Stimulated activated CD4-positive, alpha-beta T cell treated with anti-CD3 and anti-CD28 coated beads, Interleukin-12 subunit alpha, Interleukin-12 subunit beta, amount 100 ng/mL, for 24 hours (primary cell): ENCODE measurements at places on chromosomes 16 and 17.

DNA sequence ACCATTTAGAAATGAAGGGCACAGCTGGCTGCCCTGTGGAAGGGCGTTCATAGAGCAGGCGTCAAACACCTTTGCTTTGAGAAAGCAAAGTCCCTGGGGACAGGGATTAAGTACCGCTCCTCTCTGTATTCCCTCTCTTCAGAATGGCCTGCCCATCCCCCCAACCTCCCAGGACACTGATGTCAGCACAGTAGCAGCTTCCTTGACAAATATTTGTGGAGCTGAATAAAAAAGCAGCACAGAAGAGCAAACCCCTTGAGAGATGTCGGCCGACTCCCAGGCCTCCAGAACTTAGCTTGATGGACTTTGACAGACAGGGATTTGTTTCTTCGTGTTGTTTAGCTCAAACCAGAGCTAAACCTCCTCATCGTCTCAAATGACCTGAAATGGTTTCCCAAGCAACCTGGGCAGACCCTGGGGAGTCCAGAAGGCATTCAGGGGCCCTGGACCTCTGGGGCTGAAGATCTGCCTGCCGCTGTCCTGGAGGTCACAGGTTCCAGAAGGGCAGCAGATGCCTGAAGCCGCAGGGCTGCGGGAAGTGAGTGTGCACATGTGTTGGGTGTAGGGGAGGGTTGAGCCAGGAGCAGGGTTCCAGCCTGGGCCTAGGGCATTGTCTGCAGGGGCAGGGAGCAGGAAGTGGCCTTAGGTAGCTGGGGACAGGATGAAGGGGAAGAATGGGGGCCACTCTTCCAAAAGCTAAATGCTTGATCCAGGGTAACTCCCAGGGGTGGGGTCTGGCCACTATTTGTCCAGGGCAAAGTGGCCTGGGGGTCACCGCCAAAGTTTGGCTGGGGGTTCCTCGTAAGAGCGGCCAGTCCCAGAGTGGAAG is 42.3 kb upstream of the NKD1 start:
- no peak for DNase-seq

- no peak for DNase-seq
These were observed 140.1 kb downstream of the CCDC182 start for GRCh38 chr17:57604771-57605674.

- peak; percentile 22 for DNase-seq
These were observed 49.3 kb downstream of the CMIP start for GRCh38 chr16:81493755-81494433.

- no peak for DNase-seq
These were observed 73.2 kb downstream of the NT5M start for GRCh38 chr17:17376362-17376761.

DNA sequence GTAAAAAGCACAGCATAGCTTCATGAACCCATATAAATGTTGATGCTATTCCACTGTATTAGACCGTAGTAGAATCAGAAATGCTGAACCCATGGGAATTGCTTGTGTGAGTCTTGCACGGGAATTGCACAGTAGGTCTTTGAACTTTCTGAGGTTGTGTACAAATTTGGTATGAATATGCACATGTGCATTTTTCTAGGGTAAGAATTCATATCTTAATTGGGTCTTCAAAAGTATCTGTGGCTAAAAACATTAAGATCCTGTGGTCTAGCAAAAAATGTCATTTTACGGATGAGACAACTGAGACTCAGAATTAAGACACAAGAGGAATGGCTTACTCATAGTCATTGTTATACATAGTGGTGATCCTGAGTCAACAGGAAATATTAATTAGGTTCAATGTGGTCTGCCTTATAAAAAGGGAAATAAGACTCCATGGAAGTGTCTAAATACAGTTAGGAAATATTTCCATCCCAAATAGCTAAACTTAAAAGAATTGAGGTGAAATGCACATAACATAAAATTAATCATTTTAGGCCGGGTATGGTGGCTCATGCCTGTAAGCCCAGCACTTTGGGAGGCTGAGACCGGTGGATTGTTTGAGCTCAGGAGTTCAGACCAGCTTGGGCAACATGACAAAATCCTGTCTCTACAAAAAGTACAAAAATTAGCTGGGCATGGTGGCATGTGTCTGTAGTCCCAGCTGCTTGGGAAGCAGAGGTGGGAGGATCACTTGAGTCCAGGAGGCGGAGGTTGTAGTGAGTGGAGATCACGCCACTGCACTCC is 22.8 kb downstream of the TAOK1 start:
- no peak for DNase-seq

DNA sequence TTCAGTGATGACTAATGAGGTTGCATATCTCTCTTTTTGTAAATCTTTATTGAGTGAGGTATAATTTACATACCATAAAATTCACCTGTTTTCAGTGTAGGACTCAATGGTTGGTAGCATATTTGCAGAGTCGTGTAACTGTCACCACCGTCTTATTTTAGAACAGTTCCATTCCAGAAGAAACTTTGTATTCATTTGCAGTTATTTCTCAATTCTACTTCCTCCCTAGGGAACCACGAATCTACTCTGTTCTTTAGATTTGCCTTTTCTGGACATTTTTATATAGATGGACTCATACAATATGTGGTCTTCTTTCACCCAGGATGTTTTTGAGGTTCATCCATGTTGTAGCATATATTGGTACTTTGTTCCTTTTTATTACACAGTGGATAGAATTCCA is 3.7 kb downstream of the FTO start:
- DNase-seq = no peak

GRCh38 chr17:42179911-42180410 is 981 bp downstream of the KCNH4 start:
- DNase-seq = peak; percentile 24

DNA sequence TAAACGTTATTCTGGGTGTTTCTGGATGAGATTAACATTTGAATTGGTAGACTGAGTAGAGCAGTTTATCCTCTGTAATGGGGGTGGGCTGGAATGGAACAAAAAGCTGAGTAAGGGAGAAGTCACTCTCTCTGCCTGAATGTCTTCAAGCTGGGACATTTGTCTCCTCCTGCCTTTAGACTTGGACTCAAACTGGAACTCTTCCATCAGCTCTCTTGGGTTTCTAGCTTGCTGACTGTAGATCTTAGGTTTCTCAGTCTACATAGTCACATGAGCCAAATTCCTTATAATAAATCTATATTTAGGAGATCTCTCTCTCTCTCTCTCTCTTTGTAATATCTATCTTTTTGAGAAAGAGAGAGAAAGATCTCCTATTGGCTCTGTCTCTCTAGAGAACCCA is 553.3 kb upstream of the CDH11 start:
- DNase-seq = no peak

- DNase-seq = no peak
These were observed 262.4 kb upstream of the PSMD7 start for GRCh38 chr16:74034200-74034599.

- DNase-seq = no peak
These were observed 12.4 kb upstream of the PEMT start for GRCh38 chr17:17603895-17604225.

- DNase-seq = no peak
These were observed 5.6 kb downstream of the NT5C start for GRCh38 chr17:75125984-75126383.

- DNase-seq = peak; percentile 23
These were observed 111.4 kb downstream of the UTP18 start for GRCh38 chr17:51371732-51372151.

DNA sequence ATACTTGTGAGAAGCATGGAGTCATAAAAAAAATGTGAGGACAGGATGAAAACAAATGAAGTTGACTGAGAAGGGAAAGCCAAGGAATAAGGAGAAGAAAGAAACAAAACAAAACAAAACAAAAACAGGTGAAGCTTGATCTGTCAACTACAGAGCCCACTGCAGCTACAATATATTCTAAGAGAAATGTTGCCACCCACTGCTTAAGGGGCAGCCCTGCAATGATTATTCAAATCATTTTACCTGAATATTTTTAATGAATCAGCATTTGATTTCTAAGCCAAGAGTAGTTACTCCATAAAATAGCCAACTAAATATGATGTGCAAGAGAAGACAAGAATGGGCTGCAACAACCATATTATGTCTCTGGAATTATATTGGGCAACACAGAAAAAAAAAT is 252.0 kb upstream of the KIF2B start:
- no peak for DNase-seq

- DNase-seq = no peak
These were observed 102.9 kb downstream of the NDE1 start for GRCh38 chr16:15752717-15753488.
